ENCODE measurements at places on chromosomes 5 and 9.

- no peak for DNase-seq
Measured at GRCh38 chr5:67019065-67019845, 177.3 kb downstream of the CD180 start.

DNA sequence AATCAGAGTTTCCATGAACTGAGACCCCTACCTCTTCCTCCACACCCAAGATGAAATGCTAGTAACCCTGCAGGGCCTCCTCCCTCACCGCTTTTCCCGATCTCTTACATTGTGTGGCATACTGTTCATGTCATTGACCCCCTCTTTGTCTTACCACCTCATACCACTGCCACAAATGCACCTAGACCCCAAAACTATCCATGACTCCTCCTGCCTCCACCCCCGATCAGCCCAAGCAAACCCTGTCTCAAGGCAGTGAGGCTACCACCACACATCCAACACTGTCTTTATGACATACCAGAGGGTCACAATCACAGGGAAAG is 55.7 kb downstream of the PLAC8L1 start:
- no peak for DNase-seq

- no peak for DNase-seq
Measured at GRCh38 chr9:77764894-77765780, 117.0 kb upstream of the GNA14 start.

GRCh38 chr5:58072300-58072965 is 387.5 kb downstream of the PLK2 start:
- no peak for DNase-seq

- DNase-seq: no peak
Measured at GRCh38 chr9:108119530-108120113, 630.1 kb upstream of the KLF4 start.

- DNase-seq: no peak
Measured at GRCh38 chr9:129586685-129587084, 34.2 kb downstream of the C9orf50 start.

Data from activated CD8-positive, alpha-beta memory T cell treated with anti-CD3 and anti-CD28 coated beads for 48 hours (primary cell).